Right ventricle myocardium inferior (tissue), 1 donor: ENCODE measurements at places on chromosomes 6 and 20. TPM values are rescaled to one million over a fixed set of nuclear protein-coding genes. Genes with fewer than 3 reads are reported as not detected.

- DNase-seq, result no peak
These were observed 195.5 kb downstream of the JARID2 start for GRCh38 chr6:15441215-15441868.

- no peak for DNase-seq
These were observed 43.6 kb downstream of the USP45 start for GRCh38 chr6:99471638-99472037.

- DNase-seq, result no peak
These were observed 1.2 kb downstream of the TREML2 start for GRCh38 chr6:41199552-41200246.

GRCh38 chr6:79404677-79405076 is 132.6 kb downstream of the LCA5 start:
- no peak for DNase-seq

DNA sequence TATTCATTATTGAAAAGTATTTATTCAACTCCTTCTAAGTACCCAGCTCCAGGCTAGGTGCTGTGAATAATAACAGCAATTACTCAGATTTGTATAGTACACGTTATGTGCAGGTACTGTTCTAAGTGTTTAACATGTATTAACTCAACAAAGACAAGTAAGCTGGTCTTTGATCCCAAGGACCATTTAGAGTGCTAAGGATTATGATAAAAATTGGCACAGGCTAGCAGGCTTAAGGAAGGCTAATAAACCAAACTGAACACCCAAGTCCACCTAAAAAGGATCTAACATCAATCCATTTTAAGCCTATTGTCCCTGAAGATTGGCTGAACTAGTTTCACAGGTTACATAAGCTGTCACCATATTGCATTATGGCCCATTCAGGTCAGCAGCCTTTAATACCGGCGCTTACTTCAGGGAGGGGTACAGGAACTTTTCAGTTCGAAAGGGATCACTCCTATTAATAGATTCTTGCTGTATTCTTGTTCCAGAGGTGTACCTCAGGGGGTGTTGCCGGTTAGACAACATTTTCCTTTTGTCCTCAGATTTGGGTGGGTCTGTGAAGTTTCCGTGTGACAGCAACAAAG is 99.0 kb upstream of the GMDS start:
- no peak for DNase-seq

Gene RPL10A
- 606 TPM for total RNA-seq

DNA sequence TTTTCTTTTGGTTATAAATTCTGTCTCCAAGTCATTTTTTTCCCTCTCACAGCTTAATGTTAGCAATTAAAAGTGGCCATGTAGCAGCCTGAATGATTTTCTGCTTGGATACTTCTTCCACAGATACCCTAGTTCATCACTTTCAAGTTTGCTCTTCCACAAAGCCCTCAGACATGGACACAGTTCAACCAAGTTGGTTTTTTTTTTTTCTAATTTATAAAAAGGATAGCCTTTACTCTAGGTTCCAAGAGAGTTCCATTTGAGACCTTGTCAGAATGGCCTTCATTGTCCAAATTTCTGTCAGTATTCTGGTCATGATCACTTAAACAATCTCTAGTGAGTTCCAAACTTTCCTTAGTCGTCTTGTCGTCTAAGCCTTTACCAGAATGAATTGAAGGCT is 40.0 kb downstream of the RSPH3 start:
- no peak for DNase-seq

DNA sequence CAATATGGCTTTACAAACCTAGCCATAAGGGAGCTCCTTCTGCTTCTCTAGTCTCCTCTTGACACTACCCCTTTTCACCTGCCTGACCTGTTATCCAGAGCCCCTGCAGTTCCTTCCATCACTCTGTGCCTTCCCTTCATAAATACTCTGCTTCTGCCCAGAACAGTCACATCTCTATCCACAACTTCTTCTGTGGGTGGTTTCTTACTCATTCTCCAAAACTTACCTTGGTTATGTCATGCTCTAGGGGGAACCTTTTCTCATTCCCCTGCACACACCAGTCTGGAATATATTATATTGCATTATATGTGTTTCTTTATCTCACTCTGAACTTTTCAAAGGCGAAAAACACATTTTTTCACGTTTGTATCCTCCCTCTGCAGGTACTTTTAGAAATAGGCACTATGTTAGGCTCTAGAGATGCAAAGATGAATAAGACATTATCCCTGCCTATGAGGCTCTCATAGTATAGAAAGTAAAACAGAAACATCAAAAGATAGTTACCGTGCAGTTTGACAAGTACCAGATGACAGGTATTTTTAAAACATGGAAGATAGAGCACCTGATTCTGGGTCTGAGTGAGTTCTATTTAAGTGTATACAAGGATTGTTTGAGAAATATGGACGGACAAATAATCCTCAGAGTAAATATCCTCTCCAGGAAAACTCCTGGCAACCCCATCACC is 51.5 kb downstream of the AIG1 start:
- no peak for DNase-seq

Gene C6orf15
- total RNA-seq, result not detected

- no peak for DNase-seq
These were observed 580.3 kb upstream of the ADGRB3 start for GRCh38 chr6:68054756-68055155.
